ENCODE measurements at places on chromosomes 6 and 20. TPM values are rescaled to one million over a fixed set of nuclear protein-coding genes. Genes with fewer than 3 reads are reported as not detected.

DNA sequence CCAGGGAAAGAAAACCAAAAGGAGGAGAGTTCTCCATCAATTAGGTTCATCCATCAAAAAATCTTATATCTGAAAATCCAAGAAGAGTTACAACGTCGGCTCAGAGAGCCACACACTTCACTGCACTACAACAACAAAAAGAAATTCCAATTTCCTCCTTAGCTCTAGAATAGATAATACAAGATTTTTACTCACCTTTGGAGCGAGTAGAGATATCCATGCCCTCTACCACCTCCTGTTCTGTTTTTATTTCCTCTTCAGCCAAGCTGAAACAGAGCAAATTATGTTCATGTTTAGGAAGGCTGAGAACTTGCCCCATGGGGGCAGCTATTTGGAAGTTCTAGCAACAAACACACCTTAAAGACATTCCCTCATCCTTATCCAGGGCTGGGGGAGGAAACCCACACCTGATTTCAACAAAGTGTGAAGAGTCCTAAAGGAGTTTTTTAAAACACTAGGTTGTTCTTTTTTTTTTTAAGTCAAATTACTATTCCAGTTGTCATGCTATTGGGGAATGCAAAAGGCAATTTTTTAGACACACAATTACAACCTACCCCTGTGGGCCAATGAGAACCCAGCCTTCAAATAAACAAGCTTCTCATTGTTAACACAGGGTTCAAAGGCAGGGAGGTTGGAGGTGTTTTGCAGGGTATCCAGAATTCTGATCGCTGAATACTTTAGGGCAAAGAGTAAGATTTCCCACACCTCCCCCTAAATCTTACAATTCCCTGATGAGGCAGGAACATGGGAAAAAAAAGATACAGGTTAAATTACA is 8.7 kb downstream of the ZMYND8 start:
- no peak for DNase-seq

GRCh38 chr20:4635781-4636180 is 85.9 kb upstream of the PRND start:
- DNase-seq, result no peak

MOXD1 gene
- 15.9 TPM for total RNA-seq

GRCh38 chr6:154950979-154951344 is 44.2 kb upstream of the TIAM2 start:
- DNase-seq, result no peak

CDYL gene
- 24.1 TPM for total RNA-seq

DNA sequence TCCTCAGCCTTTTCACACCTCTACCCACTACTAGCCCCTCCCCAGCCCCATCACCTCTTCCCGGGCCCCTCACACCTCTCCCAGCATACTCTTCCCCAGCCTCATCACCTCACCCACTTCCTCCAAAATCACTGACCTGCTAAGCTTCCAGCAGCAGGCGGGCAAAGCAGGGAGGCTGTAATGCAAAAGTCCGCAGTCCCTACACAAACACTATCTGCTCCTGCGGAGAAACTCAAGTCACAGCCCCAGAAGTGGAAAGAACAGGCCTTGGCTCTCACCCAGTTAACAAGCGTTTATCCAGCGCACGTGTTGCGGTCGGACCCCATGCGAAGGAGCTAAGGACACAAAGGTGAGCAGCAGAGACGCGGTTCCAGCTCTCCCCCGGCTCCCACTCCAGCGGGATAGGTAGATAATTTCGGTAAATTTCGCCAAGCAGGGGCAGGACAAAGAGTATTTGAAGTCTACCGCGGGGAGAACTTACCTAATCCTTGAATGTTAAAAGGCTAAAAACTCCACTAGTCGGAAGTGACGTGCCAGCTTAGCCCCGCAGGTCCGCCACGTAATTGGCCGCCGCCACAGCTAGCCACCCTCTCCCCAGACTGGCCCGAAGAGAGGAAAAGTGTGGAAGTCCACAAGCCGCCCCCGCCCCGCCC is 728 bp upstream of the TRIM39 start:
- no peak for DNase-seq

DNA sequence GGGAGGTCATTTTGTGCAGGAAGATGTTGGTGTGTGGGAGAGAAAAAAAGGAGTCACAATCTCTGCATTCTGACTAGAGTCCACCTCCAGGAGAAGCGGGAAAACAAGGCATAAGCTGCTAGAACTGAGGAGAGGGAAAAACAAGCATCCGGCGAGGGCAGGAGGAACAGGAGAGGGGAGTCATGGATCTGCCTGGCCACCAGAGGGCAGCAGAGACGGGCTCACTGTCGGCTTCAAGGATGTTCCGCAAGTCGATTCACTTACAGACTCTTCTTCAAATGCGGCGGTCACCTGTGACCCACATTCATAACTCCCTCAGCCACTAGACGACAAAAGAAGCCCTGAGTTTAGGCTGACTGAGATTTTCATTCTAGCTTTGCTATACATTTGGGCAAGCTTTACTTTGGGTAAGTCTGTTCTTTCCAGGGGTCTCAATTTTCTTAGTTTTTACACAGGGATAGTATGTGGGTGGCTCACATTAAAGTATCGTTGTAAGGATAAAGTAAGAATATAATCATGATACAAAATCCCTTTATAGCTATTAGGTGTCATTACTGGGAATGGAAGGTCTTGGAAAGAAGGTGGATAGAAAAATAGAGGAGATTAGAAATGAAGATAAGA is 6.6 kb upstream of the BTNL2 start:
- peak; percentile 60 for DNase-seq

GRCh38 chr6:148398678-148399077 is 56.0 kb downstream of the SASH1 start:
- peak; percentile 52 for DNase-seq

GRCh38 chr20:21289651-21290050 is 13.5 kb upstream of the XRN2 start:
- DNase-seq, result no peak

PNLDC1 gene
- total RNA-seq, result not detected

WFDC12 gene
- not detected for total RNA-seq

DNA sequence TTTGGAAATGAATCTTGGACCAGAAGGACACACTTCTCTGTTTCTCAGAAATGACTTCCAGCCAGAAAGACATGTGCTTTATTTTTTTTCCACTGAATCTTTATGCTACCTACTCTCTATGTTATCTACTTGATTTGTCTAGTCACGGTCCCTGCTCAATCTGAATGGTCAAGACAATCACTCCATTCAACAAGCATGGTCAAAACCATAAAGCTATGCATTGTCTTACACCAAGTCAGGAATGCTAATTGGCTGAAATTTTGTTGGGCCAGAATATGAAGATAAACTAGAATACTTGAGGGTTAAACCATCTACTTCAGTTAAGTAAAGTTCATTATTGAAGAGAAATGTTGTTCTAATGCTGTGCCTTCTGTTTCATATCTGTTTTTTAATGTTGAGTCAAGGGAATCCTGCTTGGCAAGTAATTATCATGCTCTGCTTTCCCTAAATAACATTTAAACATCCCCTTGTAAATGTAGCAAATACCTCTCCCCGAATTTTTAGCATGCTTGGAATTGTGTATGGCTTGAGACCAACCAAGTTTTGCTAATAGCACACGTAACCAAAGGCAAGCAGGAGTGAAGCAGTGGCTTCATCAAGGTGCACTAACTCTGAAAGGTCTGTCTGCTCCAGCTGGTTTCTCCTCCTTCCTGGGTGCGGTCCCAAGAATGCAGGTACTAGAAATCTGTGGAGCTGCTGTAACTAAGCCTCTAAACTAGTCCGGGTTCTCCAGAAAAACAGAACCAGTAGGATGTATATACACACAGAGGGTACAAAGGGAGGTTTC is 190.3 kb upstream of the CDYL start:
- DNase-seq, result no peak

MLN gene
- total RNA-seq, result not detected

DNA sequence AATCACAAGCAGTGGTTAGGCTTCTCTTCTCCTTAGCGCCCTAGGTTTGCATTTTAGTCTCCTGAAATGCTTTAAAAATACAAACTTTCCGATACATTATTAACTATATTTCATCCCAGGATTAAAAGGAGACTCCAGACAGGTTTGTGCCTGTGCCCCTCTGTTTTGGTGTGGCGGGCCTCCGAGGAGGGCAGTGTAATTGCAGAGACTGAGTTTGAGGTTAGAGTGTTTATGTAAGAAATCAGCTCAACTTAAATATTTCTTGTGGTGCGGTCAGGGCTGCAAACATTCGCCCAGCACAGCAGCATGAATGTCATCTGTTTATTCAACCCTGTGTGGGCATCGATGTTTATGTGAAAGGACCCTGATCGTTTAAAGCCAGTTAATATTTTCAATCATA is 130.4 kb upstream of the AKAP12 start:
- DNase-seq, result no peak

DNA sequence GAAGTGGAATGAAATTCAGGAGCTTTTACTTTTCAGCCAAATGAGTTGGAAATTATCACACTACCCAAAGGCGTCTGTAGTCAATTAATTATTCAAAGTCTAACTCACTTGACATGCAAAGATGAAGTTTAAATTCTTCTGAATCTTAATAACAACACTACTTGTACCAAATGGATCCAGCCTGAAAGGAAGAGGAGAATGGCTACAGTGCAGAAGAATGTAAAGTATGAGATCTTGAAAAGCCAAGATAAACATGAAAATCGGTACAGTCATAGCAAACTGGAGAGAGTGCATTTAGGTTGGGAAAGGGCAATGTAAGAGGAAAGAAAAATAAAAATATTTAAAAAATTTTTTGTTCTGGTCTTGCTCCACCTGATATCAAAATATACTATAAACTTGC is 195.5 kb downstream of the SIM1 start:
- no peak for DNase-seq

HRH3 gene
- 0.82 TPM for total RNA-seq

RNF5 gene
- total RNA-seq, result 104 TPM

DNA sequence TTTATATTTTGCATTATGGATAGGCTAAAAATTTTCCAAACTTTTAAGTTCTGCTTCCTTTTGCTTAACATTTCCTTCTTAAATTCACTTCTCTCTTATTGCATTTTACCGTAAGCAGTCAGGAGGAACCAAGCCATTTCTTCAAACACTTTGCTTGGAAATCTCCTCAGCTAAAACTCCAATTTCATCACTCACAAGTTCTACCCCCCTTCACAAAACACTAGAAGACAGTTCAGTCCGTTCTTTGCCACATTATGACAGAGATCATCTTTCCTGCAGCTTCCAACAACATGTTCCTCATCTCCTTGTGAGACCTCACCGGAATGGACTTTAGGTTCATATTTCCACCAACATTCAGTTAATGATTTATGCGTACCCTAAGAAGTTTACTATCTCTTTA is 79.2 kb upstream of the LY86 start:
- DNase-seq, result no peak

DNA sequence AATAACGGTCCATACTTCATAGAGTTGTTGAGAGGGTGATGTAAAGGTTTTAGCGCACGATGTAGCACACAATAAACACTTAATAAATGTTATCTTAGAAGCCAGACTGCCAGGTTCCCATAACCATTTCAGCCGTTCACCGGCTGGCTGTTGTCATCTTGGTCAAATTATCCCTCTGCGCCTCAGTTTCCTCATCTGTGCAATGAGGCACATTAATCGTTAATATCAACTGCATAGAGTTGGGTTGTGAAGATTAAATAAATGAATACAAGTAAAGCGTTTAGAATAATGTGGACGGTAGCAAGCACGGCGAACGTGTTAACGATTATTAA is 432 bp upstream of the PSMF1 start:
- DNase-seq, result no peak

TP53TG5 gene
- total RNA-seq, result not detected

GRCh38 chr20:32339116-32339515 is 19.0 kb upstream of the ASXL1 start:
- DNase-seq, result no peak

GRCh38 chr20:41300886-41301285 is 16.6 kb downstream of the ZHX3 start:
- DNase-seq, result no peak

ZNF165 gene
- 1.2 TPM for total RNA-seq

- DNase-seq, result no peak
Measured at GRCh38 chr6:56957856-56958255, 2.9 kb downstream of the BEND6 start.

- no peak for DNase-seq
Measured at GRCh38 chr6:16136621-16137450, 8.0 kb downstream of the MYLIP start.

DNA sequence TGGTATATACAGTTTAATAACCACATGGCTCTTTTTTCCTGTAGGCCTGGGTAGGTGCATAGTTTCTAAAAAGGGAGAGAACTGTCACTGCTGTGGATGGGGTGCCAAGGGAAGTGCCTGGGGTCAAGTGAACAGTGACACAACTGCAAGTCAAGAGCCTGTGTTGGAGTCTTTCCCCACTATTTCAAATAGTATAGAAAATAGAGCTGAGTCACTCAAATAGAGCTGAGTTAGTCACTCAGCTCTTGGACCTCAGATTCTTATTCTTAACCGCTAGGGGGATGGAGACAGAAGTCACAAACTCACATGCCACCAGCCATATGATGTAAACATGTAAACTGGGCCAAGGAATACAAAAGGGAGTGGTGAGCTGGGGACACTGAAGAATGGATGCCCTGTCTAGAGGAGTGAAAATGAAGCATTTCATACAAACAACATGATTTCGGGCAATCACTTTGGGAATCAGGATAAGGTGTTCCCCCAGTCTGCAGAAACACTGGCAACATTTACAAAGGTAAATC is 2.1 kb downstream of the NQO2 start:
- DNase-seq, result peak; percentile 60

GRCh38 chr6:142331601-142332000 is 29.8 kb downstream of the ADGRG6 start:
- no peak for DNase-seq

HDGFL1 gene
- total RNA-seq, result under 0.01 TPM

DNA sequence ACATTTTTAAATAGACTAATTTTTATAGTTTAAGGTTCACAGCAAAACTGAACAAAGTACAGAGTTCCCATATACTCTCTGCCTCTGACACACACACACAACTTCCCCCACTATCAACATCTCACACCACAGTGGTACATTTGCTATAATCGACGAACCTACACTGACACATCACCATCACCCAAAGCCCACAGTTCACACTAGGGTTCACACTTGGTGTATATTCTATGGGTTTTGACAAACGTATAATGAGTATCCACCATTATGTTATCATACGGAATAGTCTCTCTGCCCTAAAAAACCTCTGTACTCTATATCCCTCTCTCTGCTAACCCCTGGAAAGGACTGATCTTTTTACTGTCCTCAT is 15.6 kb downstream of the TMEM30A start:
- no peak for DNase-seq

C6orf163 gene
- 4.9 TPM for total RNA-seq

DNA sequence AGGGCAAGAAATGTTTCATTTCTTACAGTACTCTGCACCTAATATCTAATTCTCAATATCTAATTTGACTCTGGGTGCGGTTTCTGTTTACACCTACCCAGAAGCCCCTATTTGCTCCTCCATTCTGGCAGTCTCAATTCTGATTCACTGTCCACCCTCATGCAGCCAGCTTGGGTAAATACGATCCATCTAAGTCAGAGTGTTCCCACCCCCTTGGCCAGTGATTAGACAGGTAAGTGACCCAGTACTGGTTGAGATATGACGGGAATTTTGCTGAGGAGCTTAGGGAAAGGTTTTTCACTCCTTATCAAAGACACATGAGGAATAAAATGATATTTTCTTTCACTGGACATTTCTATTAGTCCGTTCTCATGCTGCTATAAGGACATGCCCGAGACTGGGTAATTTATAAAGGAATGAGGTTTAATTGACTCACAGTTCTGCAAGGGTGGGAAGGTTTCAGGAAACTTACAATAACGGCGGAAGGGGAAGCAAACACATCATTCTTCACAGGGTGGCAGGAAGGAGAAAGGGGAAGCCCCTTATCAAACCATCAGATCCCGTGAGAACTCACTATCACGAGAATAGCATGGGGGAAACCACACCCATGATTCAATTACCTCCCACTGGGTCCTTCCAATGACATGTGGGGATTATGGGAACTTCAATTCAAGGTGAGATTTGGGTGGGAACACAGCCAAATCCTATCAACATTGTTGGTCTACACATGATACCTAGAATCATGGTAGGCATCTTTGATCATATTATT is 29.4 kb downstream of the GLO1 start:
- no peak for DNase-seq

All from frontal cortex (tissue), 4 donors.